ENCODE measurements at places on chromosomes 1 and 21.

DNA sequence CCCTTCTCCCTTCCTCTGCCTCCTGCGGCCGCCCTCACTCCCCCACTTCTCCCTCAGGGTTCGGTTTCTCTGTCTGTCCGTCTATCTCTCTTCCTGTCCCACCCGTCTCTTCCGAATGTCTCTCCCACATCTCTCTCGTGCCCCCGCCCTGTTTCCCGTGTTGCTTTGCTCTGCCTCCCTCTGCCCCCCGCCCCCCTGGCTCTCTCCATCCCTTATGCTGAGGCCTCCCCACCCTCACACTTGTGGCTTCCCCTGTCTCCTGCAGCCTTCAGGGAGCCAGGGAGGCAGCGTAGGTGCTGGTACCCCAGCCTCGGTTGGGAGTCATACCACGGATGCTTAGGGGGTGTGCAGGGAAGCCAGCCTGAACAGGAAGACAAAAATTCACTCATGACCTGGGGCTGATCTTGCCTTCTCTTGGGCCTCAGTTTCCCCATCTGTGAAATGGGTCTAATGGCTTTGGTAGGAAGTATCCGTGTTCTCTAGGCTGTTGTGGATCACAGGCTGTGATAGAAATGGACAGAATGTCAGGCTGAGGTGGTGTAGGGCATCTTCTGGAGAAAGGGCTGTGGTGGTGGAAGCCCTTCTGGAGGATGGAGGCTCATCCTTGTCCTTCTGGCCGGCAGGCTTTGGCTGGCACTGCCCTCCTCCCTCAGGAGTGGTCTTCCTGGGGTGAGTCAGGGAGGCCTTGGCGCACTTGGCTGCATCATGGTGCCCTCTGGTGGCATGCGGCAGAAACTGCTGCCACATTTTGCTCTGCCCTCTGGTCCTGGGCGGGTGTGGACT is 55.5 kb downstream of the FOXO6 start:
- DNase-seq = peak; percentile 32

DNA sequence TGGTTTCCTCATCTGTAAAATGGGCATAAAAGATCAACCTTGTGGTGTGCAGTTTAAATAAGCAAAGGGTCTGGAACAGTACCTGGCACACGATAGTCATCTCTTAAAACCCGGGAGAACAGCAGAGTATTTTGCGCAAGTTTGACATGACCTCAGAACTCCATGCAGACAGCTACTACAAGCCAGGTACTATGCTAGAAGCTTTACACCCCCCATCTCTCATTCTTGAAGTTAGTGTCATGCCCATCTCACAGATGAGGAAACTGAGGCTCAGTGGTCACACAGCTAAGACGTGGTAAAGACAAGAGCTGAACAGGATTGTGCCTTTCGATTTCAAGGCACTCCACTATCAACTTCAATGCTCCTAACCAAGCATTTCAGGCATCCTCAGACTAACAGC is 78.7 kb downstream of the CAPZB start:
- no peak for DNase-seq

GRCh38 chr1:244796719-244797406 is 38.6 kb upstream of the COX20 start:
- peak; percentile 13 for DNase-seq

GRCh38 chr1:31989964-31990363 is 23.7 kb upstream of the KHDRBS1 start:
- no peak for DNase-seq

DNA sequence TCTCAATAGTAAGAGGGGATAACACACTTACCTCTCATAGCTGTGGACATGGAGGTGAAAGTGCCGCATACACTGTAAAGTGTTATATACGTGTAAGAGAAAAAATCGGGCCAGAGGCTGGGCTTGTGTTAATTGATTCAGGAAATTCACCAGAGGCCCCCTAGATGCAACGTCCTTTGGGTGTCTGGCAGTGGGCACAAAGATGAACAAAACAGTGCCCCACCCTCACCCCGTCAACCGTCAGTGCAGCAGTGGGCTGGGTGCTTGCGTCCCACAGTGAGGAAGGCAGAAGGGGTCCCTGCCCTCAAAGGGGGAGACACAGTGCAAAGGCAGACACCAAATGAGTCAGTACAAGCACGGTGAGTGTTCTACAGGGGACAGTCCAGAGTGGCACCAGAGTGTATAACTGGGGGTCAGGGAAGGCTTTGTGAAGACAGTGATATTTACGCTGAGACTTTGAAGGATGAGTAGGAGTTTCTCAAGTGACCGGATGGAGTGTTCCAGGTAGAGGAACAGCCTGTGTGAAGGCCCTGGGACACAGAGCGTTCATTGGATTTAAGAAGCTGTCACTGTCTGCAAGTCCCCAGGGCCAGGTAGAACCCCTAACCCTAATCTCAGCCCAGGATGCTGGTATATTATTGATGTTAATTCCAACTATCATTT is 6.6 kb upstream of the MTFR1L start:
- no peak for DNase-seq

GRCh38 chr1:218339267-218339831 is 5.8 kb upstream of the TGFB2 start:
- DNase-seq = no peak

GRCh38 chr1:107057197-107058133 is 991 bp downstream of the PRMT6 start:
- DNase-seq = peak; percentile 16

GRCh38 chr1:3944578-3945125 is 44.6 kb upstream of the C1orf174 start:
- no peak for DNase-seq

DNA sequence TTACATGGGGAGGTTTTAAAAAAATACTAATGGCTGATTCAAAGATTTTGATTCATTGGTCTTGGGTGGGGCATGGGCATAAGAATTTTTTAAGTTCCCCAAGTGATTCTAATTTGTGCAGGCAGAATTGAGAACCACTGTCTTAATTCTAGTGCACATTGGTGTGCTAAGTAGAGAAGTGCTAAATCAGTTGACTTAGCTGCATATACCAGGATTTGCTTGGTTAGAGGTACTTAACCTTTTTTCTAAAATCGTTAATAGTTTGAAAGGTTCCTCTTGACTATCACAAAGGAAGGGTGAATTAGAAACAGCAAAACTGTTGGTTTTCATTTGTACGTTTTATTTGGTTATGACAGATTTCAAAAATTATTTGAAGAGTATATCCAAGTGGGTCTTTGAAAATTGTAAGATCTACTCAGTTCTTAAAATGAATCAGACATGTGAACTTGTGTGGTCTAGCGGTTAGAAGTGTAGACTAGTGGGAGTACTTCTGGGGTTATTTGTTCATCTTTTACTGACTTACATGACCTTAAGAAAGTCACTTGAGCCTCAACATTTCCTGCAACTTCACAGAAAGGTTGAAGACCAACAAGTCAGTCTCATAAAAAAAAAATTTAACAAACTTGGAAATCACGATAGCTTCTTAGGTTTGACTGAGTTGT is 66.7 kb downstream of the RPAP2 start:
- no peak for DNase-seq

GRCh38 chr1:160607011-160607671 is 27.8 kb upstream of the CD84 start:
- no peak for DNase-seq

DNA sequence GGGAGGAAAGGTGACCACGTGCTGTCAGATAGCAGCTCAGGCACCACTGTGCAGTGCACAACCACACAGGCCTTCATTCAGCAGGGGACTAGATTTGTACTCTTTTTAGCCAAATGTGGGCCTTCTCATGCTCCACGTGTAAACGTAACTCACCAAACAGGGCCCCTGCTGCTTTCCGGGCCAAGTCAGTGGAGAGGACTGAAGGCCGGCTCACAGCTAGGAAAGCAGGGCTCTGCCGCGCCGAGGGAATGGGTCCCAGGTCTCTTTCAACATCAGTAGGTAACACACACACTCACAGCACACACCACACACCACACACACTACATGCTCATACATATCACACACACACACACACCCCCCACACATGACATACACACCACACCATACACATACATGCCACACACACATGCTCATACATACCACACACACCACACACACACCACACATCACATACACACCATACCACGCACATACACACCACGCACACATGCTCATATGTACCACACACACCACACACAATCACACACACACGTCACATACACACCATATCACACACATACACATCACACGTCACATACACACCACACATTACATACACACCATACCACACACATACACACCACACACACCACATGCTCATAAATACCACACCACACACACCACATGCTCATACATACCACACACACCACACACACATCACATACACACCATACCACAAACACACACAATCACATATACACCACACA is 124.0 kb upstream of the ERG start:
- no peak for DNase-seq

DNA sequence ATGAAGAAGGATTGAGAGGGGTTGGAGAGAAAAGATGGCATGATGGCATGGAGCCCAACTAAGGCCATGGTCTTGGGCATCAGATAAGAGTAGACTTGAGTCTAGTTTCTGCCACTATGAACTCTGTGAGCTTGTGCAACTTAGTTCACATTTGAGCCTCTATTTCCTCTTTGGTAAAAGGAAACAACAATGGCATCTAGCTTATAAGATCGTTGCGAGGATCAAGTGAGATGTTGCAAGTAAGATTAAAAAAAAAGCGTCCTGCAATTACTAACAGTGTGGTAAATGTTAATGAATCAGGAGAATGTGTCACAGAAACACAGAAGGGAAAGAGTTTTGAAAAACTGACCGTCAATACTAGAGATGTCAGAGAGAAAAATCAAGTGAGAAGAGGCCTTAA is 202.9 kb upstream of the FGGY start:
- DNase-seq = no peak

DNA sequence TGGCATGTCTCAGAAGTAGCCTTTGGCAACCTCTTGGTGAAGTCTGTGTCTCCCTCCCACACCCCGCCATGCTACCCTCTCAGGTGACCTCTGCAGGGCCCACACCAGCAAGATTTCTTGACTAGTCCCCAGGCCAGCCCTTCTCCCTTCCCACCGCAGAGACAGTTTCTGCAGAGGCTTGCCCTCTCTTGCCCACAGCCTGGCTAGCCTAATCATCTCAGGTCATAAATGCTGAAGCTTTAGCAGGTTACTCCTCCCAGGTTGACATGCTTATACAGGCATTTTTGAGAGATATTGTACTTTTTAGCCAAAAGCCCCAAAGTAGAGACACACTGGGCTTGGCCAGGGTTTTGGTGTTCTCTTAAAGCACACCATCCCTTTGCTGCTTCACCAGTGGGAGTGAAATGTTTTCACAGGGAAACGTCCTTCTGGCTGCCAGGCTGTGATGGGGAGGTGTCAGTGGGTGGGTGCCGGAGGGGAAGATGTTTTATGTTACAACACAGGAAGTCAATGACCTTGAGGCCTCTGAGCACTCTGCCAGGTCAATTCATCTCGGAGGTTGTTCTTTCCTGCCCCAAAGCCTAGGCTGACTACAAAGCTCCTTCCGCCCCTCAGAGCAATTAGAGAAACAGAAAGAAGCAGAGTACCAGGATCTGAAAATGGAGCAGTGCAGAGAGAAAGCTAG is 58.5 kb downstream of the STYXL2 start:
- no peak for DNase-seq

DNA sequence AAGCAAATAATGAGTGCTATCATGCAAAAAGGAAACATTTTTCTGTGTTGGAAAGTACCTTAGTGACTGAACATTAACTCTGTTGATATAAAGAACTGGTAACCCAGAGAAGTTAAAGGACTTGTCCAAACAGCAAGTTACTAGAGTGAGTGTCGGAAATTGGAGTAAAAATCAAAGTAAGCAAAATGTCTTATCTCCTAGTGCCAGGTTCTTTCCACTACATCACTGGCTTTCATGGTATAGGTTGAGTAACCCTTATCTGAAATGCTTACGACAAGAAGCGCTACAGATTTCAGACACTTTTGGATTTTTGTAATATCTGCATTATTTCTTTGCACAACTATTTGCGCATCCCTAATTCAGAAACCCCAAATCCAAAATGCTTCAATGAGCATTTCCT is 16.4 kb upstream of the RABIF start:
- DNase-seq = no peak

GRCh38 chr21:45513003-45513717 is 29.1 kb downstream of the SLC19A1 start:
- no peak for DNase-seq

GRCh38 chr1:5590717-5591116 is 401.5 kb downstream of the NPHP4 start:
- DNase-seq = no peak

DNA sequence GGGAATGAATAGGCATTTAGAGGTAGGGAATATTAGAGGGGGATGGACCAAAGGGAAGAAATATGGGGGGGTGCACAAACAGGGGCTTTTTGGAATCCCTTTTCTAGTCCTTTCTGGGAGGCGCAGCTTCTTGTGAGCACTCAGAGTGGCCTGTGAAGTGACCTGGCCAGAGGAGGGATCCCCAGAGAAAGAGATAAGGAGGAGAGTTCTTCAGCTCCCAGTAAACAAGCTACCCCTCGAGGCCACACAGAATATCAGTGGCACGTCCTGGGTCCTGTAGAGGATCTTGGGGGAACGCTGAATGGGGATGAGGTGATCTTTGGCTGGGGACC is 19.4 kb downstream of the VANGL2 start:
- no peak for DNase-seq

- no peak for DNase-seq
Observed at GRCh38 chr1:240946926-240947325, 335.0 kb upstream of the GREM2 start.

DNA sequence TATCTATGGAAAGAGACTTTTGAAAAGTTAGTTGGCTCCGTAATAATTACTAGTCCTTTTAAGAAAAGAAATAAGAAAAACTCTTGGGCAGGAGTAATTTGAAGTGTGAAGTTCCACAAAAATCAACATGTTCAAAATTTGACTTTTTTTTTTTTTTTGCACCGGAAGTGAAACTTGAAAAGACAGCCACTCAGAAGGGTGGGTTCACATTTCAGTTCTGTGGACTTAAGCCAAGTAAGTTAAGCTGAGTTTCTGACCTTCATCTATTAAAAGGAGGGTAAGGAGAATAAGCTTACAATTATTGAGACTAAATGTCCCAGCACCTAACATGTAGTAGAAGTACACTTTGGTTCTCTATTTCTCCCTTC is 11.0 kb downstream of the RO60 start:
- no peak for DNase-seq
